ENCODE measurements at places on chromosomes 12 and 14.

GRCh38 chr12:52182898-52183543 is 8.8 kb downstream of the KRT80 start:
- H3K4me1 ChIP-seq, result peaks cover 10% of the 10 kb centered on the region
- no peak for DNase-seq
- H3K36me3 ChIP-seq, result no peaks in the 10 kb centered on the region
- H3K4me3 ChIP-seq, result no peak overlapping the region
- no peaks in the 10 kb centered on the region for H3K27me3 ChIP-seq

DNA sequence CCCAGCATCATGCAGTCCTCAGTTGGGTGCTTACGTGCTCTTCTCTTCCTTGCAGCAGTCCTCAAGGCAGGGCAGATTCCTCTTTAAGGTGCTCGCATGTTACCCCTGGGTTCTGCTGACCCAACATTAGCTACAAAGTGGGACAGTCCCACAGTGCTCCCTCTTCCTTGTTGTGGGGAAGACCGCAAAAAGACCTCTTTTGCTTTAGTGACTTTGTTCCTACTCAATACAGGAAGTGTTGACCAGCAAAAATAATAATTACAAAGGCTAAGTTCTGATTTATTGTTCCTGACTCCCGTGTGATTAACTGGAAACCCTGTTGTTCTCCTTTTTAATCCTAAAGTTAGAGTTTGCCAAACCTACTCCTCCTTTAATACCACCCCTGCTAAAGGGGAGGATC is 13.7 kb downstream of the PIGH start:
- no peak overlapping the region for H3K27ac ChIP-seq
- H3K4me1 ChIP-seq, result no peaks in the 10 kb centered on the region
- no peaks in the 10 kb centered on the region for H3K27me3 ChIP-seq
- no peak for DNase-seq

- H3K36me3 ChIP-seq, result no peaks in the 10 kb centered on the region
- no peak for DNase-seq
- H3K4me3 ChIP-seq, result no peak overlapping the region
- H3K4me1 ChIP-seq, result no peaks in the 10 kb centered on the region
- no peak overlapping the region for H3K27ac ChIP-seq
These were observed 54.6 kb upstream of the ATF7IP start for GRCh38 chr12:14310866-14311265.

- no peaks in the 10 kb centered on the region for H3K27me3 ChIP-seq
- DNase-seq, result no peak
- H3K27ac ChIP-seq, result peak overlapping the region; percentile 88
- peaks cover 14% of the 10 kb centered on the region for H3K36me3 ChIP-seq
- H3K4me1 ChIP-seq, result peaks cover 10% of the 10 kb centered on the region
These were observed 216 bp downstream of the IKBIP start for GRCh38 chr12:98644433-98644711.

DNA sequence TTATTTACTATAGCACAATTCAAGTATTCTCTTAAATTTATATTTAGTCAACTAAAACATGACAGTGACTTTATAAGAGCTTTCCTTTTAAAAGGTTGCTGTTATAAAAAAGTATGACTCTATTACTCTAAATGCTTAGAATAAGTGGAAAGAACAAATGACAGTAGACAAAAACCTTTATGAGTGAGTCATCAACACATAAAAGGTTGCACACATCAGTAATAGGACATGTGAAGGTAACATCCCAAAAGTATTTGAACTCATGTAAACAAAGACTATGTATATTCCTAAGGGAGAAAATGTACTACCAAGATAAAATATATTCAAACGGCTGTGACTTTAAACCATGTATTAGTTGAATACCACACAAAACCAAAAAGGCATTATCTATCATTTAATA is 98.8 kb downstream of the PAWR start:
- H3K27me3 ChIP-seq, result no peaks in the 10 kb centered on the region
- H3K36me3 ChIP-seq, result no peaks in the 10 kb centered on the region
- H3K4me1 ChIP-seq, result no peaks in the 10 kb centered on the region
- no peak overlapping the region for H3K27ac ChIP-seq
- DNase-seq, result no peak
- no peak overlapping the region for H3K4me3 ChIP-seq

DNA sequence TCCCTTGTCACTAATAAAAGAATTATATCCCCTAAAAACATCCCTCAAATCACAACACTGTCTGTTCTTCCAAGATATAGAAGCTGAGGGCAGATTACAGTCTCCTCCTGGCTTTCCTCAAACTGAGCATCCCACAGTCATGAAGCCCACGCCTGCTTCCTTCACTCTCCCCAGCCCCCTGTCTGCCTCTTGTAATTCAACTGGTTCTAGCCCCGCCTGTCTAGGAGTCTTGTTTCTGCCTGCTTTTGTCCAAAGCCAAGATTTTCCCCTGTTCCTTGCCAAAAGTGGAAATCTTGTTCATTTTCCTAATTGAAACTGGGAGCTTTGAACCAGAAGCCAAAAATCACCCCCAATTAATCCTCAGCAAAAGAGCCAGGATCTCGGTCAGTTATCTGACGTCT is 35.9 kb upstream of the PWP1 start:
- H3K36me3 ChIP-seq, result no peaks in the 10 kb centered on the region
- H3K27me3 ChIP-seq, result no peaks in the 10 kb centered on the region
- peaks cover 14% of the 10 kb centered on the region for H3K4me1 ChIP-seq
- no peak overlapping the region for H3K27ac ChIP-seq
- no peak for DNase-seq
- no peak overlapping the region for H3K4me3 ChIP-seq

All from A673 (cell line).